Pancreas (tissue), 10 donors: ENCODE measurements at places on chromosomes 12 and 14.

- DNase-seq: no peak
Observed at GRCh38 chr12:113957627-113958026, 8.5 kb downstream of the RBM19 start.

DNA sequence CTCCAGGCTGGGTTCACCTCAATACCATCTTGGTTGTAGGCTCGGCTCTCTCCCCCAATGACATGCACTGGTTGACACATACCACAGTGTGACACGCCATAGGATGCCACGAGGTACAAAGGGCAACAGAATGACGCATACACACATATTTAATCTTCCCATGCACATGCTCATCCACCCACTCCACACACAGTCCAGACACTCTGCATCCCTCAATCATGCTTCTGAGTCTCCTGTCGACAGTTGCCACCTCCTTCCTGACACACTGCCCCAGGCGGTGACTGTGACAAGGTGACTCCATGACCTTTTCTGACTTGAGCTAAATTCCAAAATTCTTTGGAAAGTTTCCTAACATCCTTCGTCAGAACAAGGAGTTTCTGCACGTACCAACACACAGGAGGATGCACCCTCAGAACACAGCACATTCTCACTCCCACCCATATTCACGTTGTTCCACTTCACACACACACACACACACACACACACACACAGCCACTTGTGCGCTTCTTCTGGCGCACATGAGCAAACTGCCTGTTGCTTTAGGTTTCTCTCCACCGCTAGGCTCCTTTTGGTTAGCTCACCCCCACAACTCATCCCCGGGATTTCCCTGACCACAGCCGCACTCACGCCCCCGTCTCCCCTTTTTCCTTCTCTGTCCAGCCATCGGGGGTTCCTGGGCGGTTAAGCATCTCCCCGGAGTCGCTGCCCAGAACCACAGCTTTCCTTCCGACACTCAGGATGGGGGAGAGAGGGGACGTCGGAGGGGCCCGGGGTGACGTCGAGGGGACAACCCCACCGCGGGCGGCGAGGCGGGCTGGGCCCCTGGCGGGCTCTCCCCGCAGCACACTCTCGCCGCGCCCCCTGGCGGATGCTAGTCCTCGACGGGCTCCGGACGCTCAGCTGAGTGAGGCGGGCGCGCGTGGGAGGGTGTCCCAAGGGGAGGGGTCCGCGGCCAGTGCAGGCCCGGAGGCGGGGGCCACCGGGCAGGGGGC is 536 bp upstream of the WNT1 start:
- DNase-seq: no peak

GRCh38 chr12:79547044-79547734 is 143.6 kb downstream of the PAWR start:
- DNase-seq: no peak

GRCh38 chr12:20220339-20220738 is 148.0 kb upstream of the PDE3A start:
- no peak for DNase-seq

DNA sequence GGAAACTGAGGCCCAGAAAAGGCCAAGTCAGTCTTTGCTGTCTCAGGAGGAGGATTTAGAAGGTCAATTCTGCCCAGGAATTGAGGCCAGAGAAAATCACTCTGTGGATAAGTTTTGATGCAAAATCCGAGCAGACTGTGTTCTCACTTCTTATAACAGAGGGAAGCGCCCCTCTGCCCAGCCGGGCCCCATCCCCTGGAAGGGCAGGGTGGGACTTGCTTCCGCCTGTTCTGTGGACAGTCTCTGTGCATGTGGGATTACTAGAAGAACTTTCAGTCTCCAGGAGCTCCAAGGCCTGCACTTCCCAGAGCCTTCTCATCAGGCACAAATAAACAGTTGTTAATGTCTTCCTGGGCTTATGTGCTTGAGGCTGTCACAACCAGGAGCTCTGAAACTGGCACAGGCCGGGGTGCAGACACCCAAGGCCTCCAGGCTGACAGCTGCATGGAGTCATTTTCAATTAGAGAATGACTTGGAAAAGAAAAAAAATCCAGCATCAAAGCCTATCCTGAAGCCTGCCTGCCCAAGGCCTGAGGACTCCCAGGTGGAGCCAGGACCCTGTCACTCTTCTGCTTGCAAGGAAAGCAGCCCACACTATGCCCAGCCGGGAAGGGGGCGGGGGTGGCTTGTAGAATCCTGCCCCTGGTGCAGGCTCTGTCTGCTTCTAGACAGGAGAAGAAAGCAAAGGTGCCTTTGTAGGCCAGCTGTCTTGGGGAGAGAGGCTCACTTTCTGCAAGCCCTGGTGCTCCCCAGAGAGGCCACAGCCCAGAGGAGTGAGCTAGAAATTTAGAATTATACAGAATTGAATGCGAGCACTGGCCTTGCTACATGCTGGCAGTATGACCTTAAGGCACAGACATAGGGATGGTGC is 84.7 kb downstream of the NTF3 start:
- no peak for DNase-seq

- DNase-seq: no peak
Observed at GRCh38 chr14:74504874-74505720, 11.5 kb downstream of the ISCA2 start.

GRCh38 chr12:104834607-104835006 is 123.5 kb downstream of the SLC41A2 start:
- no peak for DNase-seq

DNA sequence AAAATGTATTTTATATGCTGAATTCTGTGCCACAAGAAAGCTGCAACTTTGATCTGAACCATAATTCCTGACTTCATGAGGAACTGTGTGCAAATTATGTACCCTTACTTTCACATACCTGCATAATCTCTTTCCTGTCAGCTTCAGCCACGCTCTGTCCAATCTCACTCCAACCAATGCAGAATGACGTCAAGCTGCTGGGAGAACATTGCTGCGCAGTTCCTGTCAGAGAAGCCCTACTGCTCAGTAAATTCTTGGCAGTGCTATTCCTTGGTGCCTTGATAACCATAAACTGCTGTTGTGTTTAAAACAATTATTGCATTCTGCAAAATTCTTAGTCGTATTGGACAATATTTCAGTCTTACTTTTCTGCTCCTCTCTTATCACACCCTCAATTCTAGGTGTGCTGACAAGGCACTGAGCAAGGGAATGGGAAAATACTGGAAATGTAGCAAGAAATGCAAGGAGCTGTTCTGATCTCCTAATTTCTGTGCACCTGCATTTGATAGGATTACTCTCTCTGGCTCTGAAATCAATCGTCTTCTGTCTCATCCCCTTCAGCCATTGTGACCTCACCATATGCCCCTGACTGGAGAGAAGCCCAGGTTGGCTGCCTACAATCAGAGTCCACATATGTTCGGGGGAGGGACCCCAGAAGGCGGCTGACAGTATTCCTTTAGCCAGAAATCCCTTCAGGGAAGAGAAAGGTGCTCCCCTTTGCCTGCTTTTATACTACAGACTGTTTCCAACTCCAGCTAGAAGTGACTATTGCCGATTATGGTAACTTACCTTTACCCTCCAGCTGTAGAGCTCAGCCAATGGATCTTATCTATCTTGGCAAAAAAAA is 274.9 kb upstream of the NOVA1 start:
- peak; percentile 49 for DNase-seq

GRCh38 chr14:42884100-42884499 is 1277.4 kb downstream of the LRFN5 start:
- no peak for DNase-seq

GRCh38 chr14:69363055-69363454 is 35.0 kb downstream of the ERH start:
- DNase-seq: no peak

- no peak for DNase-seq
Observed at GRCh38 chr14:54186821-54187763, 209.7 kb upstream of the CDKN3 start.
